ENCODE measurements at places on chromosomes 7 and 10. TPM values are rescaled to one million over a fixed set of nuclear protein-coding genes. Genes with fewer than 3 reads are reported as not detected.

DNA sequence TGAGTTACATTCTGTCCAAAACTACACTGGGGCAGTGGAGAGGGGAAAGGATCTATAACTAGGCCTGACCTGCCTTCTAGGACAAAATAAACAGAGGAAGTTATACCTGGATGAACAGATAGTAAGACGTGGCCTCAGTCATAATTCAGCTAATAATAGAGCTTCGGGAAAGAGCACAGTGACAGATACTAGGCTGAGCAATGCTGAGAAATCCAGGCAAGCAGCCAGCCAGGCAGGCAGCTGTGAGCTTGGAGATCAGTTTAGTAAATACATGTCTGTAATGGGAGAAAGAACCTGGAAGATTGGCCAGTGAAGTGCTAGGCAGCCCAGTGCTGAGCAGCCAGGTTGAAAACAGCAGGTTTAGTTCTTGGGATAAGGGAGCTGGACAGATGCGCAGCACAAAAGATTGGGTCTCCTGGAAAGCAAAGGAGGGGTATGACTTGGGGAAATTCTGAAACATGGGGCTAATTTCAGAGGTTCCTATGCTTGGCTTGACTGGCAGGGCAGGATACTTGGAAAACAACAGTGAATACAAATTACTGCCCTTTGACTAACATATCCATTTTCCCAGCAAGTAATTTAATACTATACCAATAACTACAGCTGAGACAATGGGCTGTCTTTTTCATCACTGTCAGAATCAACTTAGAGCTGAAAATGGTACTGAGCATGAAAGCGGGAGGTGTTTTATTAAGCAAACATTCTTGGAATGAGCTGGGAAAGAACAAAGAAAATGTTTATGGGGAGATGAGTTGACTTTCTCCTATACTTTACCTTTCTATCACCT, 140.8 kb downstream of the DGKB start:
- no peaks in the 10 kb centered on the region for H3K4me1 ChIP-seq
- no peaks in the 10 kb centered on the region for H3K27me3 ChIP-seq
- H3K27ac ChIP-seq: no peak overlapping the region
- no peaks in the 10 kb centered on the region for H3K36me3 ChIP-seq
- no peak for DNase-seq
- H3K4me3 ChIP-seq: no peak overlapping the region

DNA sequence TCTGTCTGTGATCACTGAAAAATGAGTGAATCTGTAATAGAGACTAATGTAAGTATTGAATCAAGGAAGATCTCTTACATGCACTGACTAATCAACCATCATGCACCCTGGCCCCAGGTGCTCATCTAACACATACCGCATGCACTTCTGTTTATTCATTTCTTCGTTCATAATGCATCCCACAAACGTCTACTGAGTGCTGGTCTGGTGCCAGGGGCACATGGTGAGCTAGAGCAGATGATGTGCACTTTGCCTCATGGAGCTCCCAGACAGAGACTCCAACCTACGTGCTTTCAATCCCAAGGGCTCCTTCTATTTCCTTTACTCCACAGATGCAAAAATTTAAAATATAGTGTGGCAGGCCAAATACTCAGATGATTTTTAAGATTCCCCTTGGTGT, 10.7 kb downstream of the C10orf90 start:
- H3K27me3 ChIP-seq: no peaks in the 10 kb centered on the region
- H3K4me1 ChIP-seq: no peaks in the 10 kb centered on the region
- no peaks in the 10 kb centered on the region for H3K36me3 ChIP-seq
- H3K4me3 ChIP-seq: no peak overlapping the region
- no peak for DNase-seq

The ASB10 gene
- total RNA-seq: not detected

DNA sequence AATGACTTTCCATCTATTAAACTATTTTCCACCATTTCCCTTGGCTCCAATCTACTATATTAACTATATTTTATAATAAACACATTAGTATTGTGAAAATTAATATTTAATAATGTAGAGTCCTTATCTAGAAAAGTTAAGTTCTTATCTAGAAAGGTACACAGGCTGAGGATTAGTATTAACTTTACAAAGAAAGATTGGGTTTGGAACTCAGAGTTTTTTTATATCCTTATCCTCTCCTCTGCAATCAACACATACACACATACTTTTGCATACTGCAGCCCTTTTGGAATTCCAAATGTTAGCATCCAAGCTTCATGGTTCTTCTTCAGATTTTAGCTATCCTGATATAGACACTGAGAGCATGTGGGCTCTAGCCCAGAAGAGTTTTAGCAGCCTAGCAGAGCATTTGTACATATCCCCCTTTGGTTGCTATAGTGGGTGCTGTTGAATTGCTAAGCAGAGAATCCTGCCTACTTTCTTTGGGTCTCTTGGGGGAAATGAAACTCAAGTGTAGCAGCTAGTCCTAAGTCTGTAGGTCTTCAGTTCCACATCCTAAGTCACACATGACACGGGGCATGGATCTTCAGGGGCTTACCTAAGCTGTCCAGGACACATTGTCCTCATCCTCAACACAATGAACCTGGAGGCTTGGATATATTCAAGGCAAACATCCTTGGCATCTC, 874.6 kb downstream of the LRMDA start:
- no peaks in the 10 kb centered on the region for H3K27me3 ChIP-seq
- H3K27ac ChIP-seq: no peak overlapping the region
- H3K4me1 ChIP-seq: no peaks in the 10 kb centered on the region
- DNase-seq: no peak

DNA sequence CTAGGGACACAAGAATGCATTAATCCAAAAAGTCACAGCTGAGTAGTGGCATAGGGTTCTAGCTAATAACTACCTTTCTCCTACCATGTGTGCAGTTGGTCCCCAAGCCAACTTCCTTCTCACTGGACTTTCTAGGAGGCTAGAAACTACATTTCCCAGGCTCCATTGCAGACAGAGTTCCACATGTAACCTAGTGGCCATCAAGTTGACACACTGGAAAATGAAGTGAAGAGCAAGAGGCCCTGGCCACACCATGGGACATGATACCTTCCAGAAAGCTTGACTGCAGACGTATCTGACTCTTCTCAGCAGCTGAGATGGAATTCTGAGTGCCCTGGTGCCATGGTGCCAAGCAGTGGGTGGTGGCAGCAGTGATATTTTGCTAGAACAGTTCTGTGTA, 49.8 kb upstream of the TMEM273 start:
- H3K4me1 ChIP-seq: no peaks in the 10 kb centered on the region
- no peaks in the 10 kb centered on the region for H3K36me3 ChIP-seq
- no peak for DNase-seq

GRCh38 chr7:64849250-64849923, 53.7 kb upstream of the ZNF273 start:
- no peaks in the 10 kb centered on the region for H3K36me3 ChIP-seq
- no peak overlapping the region for H3K4me3 ChIP-seq
- H3K27me3 ChIP-seq: no peaks in the 10 kb centered on the region
- no peak overlapping the region for H3K27ac ChIP-seq
- no peak for DNase-seq

DNA sequence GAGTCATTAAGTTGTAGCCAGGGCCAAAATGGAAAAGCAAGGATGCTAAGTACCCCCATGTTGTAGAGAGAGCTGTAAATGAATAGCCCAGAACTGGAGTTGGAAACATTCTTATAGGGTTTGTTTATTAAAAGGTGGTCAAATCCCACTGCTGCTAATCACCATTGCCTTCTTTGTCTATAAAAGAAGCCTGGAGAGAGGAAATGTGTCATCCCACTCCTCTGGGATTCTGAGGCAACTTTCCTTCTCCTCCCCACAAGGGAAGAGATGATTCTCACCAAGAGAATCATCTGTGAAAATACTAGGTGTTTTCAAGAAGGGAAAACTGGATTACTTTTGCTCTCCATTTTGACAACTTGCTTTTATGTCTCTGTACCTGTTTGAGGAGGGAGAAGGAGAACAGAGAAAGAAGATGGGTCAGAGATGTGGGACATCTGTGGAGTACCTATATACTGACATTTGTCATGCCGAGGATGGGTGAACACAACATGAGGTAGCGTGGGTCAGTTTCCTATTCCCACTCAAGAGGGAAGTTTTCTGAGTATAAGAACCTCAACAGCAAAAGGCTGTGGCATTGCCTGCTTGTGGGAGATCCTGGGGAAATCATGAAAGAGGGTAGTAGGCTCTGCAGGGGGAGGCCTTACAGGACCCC, 262.2 kb downstream of the KIF20B start:
- no peak overlapping the region for H3K4me3 ChIP-seq
- no peak overlapping the region for H3K27ac ChIP-seq
- DNase-seq: no peak

The ACTR3C gene
- total RNA-seq: 30.2 TPM

GRCh38 chr7:49099587-49100326, 175.4 kb downstream of the CDC14C start:
- H3K27me3 ChIP-seq: no peaks in the 10 kb centered on the region
- no peaks in the 10 kb centered on the region for H3K4me1 ChIP-seq
- DNase-seq: no peak

The CCDC126 gene
- total RNA-seq: 35.4 TPM

- no peaks in the 10 kb centered on the region for H3K4me1 ChIP-seq
- no peak overlapping the region for H3K4me3 ChIP-seq
- no peaks in the 10 kb centered on the region for H3K36me3 ChIP-seq
- no peak for DNase-seq
- no peaks in the 10 kb centered on the region for H3K27me3 ChIP-seq
These were observed 7.7 kb downstream of the GHRHR start for GRCh38 chr7:30971440-30971839.
